ENCODE measurements at places on chromosomes 1 and 21.
A peak's percentile ranks its signal among the peaks of the same experiment; 100 is the strongest.

DNA sequence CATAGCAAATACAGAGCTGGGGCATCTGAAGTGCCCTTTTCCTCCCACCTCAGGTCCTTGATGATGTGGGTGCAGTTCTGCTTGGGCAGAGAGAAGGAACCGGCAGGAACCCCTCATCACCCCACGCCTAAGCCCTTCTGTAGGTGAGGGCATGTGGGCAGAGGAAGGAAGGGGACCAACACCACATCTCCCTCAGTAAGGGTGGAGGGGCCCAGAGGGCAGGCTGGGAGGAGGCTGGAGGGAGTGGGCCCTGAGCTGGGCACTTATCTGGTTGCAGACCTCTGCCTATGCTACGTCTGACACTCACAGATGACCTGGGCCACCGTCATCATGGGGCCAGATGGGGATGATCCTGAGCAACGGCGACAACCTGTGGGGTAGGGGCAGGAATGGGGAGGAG lies 11.0 kb downstream of the ZNF687 start:
- DNase-seq: no peak

DNA sequence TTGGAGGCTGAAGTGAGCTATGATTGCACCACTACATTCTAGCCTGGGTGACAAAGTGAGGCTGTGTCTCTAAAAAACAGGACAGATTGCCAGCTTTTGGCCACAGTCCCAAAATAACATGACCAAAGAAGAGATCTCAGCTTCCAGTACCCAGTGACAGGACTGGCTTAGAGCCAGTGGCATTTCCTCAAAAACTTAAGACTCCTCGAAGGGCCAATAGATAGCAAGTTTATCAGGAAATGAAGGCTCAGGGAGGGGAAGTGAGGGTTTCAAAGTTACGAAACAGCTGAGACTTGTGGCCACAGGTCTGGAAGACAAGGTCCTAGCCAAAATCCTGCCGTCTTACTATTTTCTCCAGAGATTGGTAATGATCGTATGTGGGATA lies 6.3 kb upstream of the TMEM39B start:
- DNase-seq: peak; percentile 87

- DNase-seq: no peak
Measured at GRCh38 chr1:36570478-36571060, 87.9 kb upstream of the CSF3R start.

DNA sequence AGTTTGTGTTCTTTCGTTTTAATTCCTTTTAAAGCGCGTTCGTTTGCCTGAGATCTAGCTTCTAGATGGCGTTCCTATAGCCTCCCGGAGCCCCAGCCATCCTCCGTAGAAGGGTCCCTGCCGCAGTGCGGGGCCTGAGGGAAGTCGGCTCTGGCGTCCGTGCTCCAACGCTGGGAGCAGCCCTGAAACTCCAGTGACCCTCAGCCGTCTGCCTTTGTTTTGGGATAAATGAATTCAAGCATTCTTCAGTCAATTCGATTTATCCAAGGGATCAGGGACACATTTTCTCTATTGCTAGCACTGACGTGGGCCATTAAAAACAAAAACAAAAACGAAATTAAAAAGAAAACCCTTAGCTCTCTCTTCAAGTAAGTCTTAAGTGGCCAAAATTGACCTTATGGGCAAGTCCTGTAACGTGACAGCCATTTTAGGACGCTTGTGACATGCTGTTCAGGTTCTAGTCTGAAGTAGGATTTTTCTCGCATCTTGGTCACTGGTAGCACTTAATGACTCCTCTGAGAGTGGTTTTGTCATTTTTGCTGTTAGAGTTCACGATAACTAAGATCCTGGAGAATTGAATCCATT lies 742 bp upstream of the HSPA13 start:
- DNase-seq: no peak

- peak; percentile 82 for DNase-seq
Measured at GRCh38 chr21:34553151-34553952, 41.3 kb upstream of the KCNE1 start.

- no peak for DNase-seq
Measured at GRCh38 chr1:10835421-10835820, 39.0 kb upstream of the CASZ1 start.

DNA sequence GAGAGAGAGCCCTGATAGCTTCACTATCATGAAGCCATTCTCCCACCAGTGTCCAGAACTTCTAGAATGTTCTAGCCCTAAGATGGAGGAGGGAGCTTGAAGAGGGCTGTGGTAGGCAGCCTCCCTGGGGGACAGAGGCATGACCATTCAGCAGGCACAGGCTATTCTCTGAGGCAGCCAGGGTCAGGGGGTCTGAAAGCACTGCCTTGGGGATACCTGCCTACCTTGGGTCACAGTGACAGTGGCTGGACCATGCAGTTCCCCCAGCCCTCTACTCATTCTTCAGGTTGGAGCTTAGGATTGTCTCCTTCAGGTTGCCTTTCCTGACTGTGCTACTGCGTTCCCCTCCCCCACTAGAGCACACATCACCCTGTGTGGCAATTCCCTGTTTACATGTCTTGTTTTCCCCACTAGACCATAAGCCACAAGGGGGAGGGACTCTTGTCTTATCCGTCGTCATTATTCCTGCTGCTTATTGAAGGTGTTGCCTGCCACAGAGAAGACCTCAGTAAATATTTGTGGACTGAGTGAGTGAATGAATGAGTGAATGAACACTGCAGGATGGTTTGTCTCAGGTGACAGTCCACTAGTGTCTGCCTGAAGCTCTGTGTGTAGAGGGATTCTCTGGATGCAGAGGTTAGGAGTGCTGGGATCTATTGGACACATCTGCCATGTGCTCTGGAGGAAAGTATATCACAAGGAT lies 5.2 kb downstream of the ZDHHC18 start:
- peak; percentile 67 for DNase-seq

DNA sequence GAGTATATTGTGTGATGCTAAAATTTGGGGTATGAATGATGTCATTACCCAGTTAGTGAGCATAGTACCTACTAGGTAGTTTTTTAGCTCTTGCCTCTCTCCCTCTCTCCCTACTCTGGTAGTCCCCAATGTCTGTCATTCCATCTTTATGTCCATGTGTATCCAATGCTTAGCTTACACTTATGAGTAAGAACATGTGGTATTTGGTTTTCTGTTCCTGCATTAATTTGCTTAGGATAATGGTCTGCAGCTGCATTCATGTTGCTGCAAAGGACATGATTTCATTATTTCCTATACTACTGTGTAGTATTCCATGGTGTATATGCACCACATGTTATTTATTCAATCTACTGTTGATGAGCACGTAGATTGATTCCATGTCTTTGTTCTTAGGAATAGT lies 54.4 kb upstream of the NEGR1 start:
- no peak for DNase-seq

DNA sequence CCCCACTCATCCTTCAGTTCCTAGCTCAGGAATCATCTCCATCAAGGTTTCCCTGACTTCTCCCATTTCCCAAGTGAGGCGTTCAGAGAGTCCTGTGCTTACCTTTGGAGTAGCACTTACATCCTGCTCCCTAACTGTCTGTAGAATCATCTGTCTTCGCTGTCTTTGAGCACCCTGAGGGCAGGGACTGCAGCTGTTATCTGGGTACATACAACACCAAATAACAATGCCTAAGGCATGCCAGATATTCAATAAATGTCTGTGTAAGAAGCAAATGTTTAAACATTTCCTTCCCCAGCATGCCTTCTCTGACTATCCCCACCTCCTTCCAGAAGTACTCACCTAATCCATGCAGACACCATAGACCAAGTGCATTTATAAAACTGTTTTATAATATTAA lies 65.4 kb downstream of the JAK1 start:
- DNase-seq: no peak

DNA sequence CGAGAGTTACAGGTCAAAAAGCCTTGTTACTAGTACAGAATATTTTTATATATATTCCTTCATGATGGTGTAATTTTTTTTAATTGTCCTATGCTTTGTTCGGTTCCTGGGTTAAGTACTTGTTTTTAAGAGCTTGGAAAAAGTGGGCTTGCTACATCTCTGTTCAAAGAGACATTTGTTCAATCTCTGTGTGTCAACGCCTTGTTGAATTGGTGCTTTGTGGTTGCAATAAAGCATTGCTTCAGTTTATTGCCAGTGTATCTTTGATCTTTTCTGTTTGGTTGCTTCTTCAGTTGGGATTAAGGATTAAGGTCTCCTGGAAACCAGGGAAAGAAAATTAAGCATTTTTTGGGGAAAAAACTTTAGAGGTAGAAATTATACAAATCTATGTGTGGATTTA lies 47.7 kb upstream of the DNASE2B start:
- DNase-seq: no peak

DNA sequence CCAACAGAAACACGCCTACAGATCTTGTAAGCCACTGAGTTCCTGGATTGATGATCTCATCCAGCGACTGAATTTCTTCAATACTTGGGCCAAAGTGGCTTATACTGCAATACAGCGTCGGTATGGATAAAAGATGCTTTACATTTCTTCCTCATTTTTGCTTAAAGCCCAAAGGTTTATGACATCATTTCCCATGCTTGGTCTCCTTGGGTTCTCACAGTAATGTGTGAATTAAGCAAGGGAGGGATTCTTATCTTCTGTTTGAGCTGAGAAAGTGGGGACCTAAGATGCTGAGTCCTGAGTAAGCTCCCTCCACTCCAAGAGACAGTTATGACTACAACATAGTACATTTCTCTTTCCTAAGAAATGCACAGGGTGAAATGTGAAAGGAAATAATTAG lies 39.5 kb downstream of the LBR start:
- no peak for DNase-seq

DNA sequence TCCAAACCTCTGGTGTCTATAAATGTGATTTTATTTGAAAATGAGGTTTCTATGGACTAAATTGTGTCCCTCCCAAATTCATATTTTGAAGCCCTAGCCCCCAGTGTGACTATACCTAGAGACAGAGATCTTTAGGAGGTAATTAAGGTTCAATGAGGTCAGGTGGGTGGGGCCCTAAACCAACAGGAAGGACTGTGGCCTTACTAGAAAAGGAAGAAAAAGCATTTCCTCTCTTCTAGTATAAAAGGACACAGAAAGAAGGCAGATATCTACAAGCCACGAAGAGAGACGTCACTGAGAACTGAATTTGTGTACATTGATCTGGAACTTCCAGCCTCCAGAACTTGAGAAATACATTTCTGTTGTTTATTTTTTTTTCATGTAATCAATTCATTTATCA lies 123.1 kb upstream of the RUNX1 start:
- DNase-seq: no peak

GRCh38 chr21:23822760-23823159 lies 1784.5 kb downstream of the MRPL39 start:
- no peak for DNase-seq

DNA sequence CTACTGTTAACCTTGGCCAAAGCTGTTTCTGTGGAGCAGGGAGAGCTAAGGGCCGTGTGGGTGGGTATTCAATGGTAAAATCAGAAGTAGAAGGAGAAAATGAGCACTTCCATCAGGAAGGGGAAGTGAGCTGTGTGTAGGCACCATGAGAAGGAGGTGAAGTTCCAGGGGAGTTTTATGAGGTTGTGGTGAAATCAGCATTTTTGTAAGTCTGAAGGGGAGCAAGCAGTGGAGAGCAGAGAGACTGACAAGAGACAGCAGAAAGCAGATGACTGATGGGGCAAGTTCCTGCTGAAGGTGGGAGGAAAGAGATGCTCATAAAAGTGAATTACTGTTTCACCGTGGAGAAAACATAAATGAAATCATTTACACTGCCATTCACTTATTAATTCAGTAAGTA lies 2.7 kb upstream of the GPR88 start:
- no peak for DNase-seq

DNA sequence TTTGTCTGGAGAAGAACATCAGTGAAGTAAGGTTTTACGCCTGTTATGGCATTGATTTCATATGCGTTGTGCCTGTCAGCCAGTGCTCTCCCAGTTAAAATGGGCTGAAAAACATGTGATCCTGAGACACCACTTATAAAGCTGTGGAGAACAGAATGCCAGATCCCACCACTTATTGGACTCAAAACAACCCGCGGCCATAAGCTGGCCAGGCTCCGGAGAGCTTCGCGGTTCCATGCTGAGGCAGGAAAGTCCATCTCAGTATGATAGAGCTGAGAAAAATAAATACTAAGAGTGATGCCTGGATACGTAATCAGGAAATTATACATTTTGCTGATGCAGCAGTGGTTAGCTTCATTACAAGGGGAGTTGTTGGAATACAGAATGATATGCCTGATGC lies 5.1 kb downstream of the APOBEC4 start:
- no peak for DNase-seq

GRCh38 chr1:191528275-191528674 lies 630.0 kb upstream of the RGS18 start:
- no peak for DNase-seq

DNA sequence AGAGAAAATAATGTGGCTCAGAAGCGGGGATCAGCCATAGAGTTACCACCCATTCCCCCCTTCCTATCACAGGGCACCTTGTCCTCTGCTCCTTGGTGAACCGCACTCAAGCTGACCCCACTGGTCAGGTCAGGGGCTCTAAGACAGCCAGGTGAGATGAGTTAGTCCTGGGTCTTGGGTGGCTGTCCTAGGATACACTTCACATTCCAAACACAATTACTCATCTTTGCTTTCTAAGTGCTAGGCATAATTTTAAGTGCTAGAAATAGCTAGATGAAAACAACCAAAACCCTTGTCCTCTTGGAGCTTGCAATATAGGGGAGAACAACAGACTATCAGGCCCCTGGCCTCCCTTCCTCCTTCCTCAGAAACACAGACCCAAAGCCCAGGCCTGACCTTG lies 7.8 kb upstream of the MUTYH start:
- DNase-seq: no peak

GRCh38 chr1:201665036-201665435 lies 126.1 kb downstream of the NAV1 start:
- DNase-seq: no peak

GRCh38 chr1:98388441-98388840 lies 273.1 kb upstream of the SNX7 start:
- DNase-seq: peak; percentile 64

- peak; percentile 46 for DNase-seq
Measured at GRCh38 chr1:2049718-2050431, at the start of gene PRKCZ. PRKCZ (plus strand) TSS chr1:2050411; CDS start chr1:2050631, 220 bp downstream.

DNA sequence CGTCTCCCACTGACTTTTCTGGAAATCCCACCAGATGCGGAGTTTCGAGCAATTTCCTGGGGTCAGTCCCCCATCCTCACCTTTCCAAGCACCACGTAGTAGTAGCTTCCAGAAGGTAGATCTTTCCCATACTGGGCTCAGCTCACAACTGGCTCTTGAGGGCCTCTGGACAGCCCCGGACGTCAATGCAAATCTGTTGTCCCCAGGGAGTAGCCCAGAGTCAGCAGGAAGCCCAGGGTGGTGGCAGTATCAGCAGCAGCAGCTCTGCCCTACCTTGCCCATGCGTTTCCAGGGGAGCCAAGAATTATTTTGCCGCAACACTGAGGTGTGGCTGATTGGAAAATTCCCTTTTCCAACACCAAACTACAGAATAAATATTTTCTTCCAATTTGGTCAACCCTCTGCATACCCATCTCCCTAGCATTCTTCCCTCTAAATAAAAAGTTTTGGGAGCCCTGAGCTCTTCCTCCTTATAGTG lies 70.3 kb downstream of the CD46 start:
- no peak for DNase-seq

- no peak for DNase-seq
Measured at GRCh38 chr1:40977716-40978115, 1.8 kb upstream of the CTPS1 start.

DNA sequence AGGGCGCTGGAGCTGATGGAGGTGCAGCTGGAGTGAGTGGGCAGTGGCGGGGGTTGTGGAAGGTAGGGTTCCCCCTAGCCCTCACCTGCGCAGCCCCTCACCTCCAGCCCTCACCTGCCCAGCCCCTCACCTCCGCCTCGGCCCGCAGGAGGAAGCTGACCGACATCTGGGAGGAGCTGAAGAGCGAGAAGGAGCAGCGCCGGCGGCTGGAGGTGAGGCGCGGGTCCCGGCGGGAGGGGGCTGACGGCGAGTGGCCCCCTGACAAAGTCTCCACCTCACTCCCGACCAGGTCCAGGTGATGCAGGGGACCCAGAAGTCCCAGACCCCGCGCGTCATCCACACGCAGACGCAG lies 2.7 kb downstream of the EVA1B start:
- no peak for DNase-seq
